Activated naive CD4-positive, alpha-beta T cell (primary cell): ENCODE measurements at places on chromosomes 3 and 15.

- DNase-seq = no peak
Measured at GRCh38 chr3:2420919-2421318, 322.3 kb downstream of the CNTN4 start.

GRCh38 chr3:143207338-143207961 is 87.9 kb downstream of the CHST2 start:
- DNase-seq = no peak

- DNase-seq = no peak
Measured at GRCh38 chr3:167691366-167691765, 37.6 kb upstream of the WDR49 start.

- DNase-seq = no peak
Measured at GRCh38 chr3:186939536-186939935, 9.2 kb downstream of the ST6GAL1 start.

GRCh38 chr3:190092250-190092649 is 28.4 kb downstream of the P3H2 start:
- DNase-seq = no peak

DNA sequence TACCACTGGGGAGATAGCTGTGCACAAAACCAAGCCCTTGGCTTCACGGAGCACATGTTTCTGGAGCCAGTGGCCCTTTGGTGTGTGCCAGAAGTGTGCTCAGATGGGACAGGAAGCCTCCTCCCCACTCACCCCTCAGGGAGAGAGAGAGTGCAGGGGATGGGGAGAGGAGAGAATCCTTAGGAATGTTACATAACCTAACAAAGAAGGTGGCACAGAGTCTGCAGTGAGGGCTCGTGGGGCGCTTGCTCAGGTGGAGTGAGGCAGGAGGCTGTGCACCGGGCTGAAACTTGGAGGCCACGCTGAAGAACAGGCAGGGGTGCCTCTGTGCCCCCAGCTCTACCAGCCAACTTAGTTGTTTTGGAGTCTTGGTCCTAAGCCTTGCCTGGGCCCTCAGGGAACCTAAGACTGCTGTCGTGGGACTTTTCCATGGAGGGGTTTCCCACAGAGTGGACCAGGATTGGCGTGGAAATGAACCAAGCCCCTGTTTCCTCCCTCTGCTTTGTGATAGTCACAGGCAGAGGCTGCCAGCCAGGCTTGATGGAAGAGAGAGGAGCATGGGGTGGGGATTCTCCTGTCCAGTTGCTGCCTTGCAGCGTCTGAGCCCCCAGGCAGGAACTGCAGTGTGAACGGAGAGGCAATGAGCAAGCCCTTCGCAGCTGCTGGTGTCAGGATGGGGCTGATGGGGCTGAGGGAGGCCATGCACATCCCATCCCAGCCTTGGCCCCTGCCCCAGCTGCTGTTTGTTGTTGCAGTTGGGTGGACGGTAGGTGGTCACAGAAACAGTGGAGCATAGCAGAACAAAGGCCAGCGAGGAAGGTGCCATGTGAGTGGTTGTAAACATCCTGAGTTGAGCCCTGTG is 32.7 kb downstream of the PDIA5 start:
- DNase-seq = no peak

DNA sequence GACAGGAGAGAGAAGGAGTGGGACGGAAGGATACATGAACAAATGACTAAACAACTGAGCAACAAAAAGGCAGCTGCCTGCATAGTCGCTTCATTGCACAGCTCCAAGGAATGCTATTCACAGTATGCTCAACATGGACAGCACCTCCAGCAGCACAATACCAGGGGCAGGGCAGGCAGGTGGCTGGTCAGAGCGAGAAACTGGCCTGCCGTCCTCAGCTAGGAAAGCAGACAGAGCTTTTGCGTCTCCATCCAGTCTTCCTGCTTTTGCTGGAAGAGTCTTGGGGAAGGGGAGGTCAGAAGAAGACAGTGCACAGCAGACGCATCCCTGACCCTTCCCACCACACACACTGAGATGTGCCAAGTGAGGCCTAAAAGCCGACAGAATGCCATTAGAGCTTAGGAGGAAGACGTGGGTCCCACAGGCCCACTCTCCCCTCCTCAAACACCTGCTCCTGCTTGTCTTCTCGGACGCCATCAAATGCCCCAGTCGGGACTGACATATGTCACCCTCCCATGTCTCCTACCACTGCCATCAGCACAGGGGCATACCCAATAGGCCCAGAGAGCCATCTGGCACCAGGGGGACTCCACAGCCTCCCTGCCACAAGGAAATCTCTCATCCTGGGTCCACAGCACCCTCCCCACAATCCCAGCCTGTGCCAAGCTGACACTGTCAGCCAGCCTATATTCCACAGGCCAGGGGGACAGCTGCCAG is 3.9 kb downstream of the RAB6B start:
- no peak for DNase-seq

- DNase-seq = no peak
Measured at GRCh38 chr15:58628206-58628947, 121.1 kb downstream of the ADAM10 start.

GRCh38 chr3:62365391-62366125 is 7.8 kb downstream of the FEZF2 start:
- no peak for DNase-seq

DNA sequence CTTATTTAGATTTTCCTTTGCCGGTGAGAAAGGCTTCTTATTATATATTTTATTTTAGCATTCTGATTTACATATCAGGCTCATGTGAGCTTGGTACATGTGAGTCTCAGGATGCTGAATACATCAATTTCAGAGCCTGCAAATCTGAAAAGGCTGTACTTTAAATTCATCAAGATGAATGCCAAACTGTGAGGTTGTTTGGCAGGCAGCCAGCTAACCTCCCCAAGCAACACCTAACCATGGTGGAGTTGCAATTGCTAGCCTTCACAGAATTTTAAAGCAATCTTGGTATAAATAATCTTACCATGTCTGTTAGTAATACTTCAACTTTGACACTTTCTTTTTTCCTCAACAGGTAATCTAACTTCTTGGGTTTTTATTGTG is 252.5 kb downstream of the CDIN1 start:
- DNase-seq = no peak

DNA sequence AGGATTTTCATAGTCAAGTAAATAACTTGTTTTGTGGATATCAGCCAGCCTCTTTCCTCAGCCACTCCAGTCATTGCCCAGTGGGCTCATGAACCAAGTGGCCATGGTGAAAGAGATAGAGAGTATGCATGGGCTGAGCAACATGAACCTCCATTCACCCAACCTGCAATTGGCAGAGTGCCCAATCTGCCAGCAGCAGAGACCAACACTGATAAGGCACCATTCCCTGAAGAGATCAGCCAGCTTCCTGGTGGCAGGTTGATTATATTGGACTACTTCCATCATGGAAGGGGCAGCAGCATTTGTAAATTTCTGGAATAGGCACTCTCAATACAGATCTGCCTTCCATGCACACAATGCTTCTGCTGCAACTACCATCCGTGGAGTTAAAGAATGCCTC is 10.3 kb upstream of the MCF2L2 start:
- no peak for DNase-seq

DNA sequence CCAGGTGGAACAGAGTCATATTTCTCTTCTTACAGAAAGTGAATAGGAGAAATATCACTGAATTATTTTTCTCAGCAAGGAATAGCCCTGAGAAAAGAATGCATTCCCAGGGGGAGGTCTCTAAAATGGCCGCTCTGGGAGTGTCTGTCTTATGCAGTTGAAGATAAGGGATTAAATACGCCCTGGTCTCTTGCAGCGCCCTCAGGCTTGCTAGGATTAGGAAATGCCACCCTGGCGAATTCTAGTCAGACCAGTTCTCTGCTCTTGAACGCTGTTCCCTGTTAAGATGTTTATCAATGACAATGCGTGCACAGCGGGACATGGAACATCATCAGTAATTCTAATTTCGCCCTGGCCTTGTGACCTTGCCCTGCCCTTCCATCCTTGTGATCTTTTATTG is 949.0 kb upstream of the SEMA6D start:
- no peak for DNase-seq

DNA sequence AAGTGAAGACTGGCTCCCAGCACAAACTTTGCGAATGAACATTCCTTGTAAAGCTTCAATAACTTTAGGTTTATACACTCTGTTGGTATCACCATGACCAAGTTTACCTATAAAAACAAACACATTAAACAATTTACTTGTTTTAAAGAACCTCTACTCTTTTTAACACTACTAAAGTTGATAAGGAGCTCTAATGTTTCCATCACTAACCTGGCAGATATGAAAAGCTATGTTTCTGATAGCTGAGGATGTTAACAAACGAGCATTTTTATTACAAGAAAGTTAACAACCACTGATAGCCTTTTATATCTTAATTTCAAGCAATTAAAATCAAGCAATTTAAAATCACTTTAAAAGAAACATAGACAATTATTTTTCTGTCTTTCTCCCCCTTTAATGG is 80.8 kb downstream of the HERC1 start:
- no peak for DNase-seq

DNA sequence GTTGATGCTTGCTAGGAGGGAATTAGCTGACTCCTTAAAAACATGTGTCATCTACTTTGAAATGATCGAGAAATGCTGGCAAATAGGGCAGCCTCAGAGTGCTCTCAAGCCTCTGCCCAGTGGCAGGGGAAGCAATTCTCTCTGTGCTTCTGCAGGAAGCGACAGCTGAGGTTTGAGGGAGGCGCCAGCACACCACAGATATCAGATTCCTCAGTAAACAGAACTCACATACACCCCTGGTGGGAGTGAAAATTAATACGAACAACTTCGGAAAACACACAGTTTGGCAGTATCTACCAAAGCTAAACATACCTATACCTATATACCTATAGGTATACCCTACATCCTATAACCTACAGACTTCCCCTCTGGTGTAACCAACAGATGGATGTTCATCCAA is 61.3 kb downstream of the NSMCE3 start:
- DNase-seq = no peak

DNA sequence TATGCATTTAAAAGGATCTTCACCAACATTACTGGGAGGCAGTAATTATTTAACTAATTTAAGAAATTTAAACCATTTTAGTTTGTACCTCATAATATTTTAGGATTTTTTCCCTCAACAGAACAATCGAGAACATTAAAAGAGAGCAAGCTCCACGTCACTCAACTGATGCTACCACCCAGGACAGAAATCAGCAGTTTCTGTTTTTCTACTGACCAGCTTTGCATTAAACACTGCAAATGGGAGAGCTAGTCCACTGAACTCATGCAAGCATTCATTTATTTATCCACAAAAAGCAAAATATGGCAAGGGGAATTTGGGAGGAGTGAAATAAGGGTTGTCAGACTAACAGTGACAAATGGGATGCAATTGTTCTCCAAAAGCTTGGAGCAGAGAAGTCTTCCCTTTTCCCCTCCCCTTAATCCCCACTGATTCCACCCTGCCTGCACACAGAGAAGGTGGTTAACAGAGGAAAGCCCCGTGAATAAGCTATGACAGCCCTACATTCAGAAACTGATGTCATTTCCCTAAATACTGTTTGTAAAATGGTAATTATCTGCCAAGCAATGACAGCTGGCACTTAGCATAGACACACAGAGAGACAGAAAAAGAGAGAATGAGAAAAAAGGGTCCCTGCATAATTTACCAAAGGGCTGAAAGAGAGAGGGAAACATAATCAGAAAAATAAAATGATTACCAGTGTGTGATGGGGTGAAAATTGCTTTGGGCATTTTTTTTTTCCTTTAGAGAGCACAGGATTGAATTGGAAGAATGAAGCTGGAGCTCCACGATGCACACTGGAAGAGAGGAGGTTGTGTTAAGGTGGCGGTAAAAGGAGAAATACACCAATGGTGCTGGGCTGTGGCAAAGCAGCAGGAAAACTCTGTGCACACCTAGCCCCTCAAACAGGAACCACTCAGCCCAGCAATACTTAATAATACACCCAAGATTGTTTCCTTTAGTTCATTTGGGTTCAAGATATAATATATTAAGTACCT is 777.4 kb downstream of the TUSC7 start:
- DNase-seq = no peak

DNA sequence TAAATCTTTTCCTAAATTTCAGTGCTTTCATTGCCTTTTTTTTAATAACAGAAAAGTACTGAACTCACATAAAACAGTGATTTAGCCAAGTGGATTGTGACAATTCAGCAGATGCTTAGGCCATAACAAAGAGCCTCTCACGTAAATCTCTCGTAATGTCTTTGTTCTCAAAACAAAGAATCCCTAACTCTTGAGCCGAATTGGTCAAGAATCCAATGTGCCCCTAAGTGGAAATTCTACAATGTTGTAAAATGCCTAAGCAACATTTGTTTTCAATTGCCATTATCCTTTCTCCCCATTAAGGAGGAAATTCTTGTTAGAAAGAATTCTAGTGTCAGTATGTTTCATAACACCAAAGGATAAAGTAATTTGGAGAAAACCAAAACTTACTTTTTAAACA is 235.7 kb upstream of the THBS1 start:
- DNase-seq = no peak

DNA sequence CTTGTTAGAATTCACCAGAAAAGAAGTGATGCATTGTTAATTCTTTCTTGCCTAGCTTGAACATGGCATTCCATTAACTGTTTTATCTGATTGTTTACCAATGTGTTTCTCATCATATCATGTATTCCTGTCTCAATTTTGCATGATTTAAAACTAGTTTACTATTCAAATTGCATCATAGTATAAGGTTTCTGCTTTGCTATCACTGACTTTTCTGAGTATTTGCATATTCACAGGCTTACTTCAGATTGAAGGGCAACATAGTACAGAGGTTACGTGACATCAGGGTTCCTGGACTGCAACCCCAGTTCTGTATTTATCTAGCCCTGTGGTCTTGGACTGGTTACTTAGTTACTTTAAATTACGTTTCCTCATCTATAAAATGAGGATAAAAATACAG is 561.8 kb downstream of the FGF12 start:
- DNase-seq = no peak

DNA sequence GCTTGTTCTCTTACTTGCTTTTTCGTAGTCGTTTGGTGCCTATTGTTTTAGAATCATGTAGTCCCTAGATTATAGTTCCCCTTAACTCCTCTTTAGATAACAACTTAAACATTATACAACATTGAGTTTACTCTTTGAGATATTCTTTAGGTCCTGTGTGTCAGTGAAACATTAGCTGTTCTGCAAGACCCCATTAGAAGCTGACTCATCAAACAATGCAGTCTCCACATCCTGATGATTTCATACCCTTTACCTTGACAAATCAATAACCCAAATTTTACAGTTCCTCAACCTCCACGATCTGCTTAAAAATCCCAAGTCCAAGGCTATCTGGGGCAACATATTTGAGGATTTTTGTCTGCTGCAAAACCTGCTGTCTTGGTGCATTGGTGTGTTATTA is 582.9 kb downstream of the NSUN3 start:
- no peak for DNase-seq

DNA sequence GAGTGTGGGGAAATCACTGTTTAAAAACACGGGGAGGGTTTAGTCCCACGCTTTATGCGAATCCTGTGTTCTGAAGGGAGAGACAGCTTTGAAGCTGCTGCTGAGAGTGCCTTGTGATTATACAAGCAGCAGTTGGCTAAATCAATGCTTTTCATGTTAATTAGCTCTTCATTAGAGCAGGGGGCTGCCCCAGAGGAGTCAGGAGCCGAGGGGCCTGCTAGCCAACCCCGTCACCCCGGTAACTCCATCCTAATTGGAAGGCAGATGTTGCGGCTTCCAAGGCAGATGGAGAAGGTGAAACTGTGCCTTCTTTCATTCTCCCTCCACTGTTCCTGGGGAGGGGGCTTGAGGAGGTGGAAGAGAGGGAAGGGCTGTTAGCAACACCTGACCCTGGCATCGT is 92.4 kb upstream of the ANKRD34C start:
- DNase-seq = no peak

- no peak for DNase-seq
Measured at GRCh38 chr3:109072194-109072593, 45.7 kb downstream of the MORC1 start.
